Aorta (tissue), 5 donors: ENCODE measurements at places on chromosomes 11 and 22. TPM values are rescaled to one million over a fixed set of nuclear protein-coding genes. Genes with fewer than 3 reads are reported as not detected.

DNA sequence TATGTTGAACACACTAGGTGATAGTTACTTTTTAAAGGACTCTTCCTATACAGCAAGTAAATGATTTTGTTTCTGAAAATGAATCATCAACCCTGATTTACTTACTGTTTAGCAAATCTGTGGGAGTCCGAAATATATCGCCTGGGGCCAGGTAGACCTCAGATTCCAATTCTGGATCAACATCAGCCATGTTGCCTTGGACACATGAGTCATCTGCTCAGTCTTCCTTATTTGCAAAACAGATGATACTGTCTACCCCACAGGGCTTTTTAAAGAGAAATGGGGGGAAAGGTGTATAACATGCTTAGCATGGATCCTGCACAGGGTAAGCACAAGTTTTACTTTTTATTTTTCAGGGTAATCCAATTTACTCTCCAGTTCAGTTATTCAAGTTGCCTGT, 324.2 kb downstream of the TENM4 start:
- DNase-seq, result no peak

DNA sequence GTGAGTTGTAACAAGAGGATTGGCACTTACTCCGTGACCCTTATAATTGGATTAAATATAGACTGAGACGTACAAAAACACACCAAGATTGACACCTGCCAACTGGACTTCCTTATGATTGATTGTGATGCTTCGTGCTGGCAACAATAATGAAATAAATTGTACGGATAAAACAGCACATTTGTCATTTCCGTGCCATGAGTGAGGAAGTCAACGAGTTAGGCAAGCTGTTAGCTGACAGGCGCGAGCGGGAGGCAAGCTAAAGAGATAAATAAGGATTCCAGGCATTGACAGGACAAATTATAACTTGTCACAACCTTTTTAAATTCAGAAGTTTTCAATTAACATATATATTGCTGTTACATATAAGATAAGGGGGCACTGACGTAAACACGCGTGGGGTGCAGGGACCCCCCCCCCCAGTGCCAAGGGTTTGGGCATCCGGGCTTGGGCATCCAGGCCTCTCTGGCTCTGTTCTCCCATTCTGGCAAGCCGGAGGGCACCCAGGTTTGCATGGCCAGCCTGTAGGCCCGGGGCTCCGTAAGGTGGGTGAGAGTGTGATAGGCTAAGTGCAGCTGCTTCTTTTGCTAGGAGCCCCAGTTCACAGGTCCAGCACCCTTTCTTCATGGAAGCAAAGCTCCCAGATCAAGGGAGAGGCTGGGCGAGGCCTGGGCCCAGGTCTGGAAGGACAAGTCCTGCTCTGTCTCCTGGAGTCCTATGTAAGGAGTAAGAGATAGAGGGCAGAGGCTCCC, 11.2 kb upstream of the PAX6 start:
- DNase-seq, result no peak

DNA sequence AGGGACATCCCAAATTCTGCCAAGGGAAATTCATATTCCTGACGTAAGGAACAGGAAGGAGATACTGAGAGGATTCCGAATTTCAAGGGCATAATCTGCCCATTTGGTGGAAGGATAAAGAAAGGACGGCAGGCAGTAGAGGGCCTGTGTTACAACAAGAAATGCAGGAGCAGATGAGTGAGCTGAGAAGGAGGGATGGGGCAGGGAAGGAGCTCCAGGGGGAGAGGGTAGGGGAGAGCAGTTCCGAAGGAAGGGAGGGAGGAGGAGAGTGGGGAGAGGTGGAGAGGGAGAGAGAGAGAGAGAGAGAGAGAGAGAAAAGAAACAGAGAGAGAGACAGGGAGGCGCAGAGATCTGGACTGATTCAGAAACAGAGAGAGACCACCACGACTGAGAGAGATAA, 843 bp downstream of the OPCML start:
- no peak for DNase-seq

DNA sequence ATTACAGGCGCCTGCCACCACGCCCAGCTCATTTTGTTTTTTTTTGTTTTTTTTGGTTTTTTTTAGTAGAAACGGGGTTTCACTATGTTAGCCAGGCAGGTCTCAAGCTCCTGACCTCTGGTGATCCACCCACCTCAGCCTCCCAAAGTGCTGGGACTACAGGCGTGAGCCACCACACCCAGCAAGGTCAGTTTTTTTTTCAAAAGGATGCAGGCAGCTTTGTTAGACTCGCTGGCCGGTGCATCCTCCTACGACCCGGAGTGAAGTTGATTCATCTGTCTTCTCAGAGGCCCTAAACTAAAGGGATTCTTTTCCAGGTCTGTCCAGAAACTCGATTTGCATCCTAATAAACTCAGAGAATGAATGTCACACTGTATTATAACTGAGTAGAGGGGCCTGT, 182.3 kb downstream of the DBX1 start:
- no peak for DNase-seq

Gene TMEM86A
- 8.4 TPM for total RNA-seq

Gene PPP2R5B
- total RNA-seq, result 32.7 TPM
